ENCODE measurements at places on chromosomes 1 and 21.

- no peak for DNase-seq
Observed at GRCh38 chr1:206470692-206471414, 577 bp downstream of the IKBKE start.

- no peak for DNase-seq
Observed at GRCh38 chr1:229326601-229327000, 16.2 kb downstream of the CCSAP start.

DNA sequence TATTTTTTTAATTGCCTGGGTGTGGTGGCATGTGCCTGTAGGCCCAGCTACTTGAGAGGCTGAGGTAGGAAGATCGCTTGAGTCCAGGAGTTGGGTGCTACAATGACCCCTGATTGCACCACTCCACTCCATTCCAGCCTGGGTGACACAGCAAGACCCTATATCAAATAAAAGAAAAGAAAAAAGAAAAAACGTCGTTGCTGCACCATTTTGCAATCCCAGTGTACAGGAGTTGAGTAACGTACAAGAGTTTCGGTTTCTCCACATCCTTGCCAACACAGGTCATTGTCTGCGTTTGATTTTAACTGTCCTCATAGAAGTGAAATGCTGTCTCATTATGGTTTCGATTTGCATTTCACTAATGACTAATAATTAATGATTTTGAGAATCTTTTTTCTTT lies 7.9 kb downstream of the ZNF684 start:
- DNase-seq, result no peak

- DNase-seq, result no peak
Observed at GRCh38 chr1:47814612-47815395, 182.4 kb downstream of the TRABD2B start.

DNA sequence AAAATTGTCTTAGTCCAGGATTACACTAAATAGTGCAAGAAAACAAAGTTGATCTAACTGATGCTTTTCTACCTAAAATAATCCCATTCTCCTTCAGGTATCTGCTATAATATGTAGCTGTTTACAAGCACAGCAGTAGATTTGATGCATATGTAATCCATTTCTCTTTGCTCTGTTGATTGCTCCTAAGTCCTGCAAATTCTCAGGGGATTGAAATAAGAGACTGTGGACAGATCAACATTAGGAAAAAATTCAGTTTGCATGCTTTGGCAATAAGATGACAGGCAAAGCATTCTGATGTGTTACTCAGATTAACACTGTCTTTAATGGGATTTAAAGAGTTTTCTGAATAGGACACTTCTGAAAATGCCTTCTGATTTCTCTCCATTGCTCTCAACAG lies 34.7 kb downstream of the RNF11 start:
- DNase-seq, result no peak

DNA sequence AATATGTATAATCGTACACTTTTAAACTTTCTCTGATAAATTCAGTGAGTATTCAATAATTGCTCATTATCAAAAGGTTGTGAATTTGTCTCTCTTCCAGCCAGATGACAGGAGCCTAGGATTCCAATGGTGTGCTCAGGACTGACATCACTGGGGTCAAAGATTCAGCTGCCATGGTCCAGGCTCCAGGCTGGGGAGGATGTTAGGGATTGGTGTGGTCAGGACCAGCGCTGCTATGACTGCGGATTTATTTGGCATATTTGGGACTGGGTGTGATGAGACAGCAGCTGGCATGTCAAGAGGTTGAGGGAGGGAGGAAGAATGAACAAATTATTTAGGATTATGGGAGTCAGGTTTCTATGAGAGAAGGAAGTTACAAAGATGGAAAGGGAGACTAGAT lies 48.2 kb upstream of the ABCA4 start:
- no peak for DNase-seq

DNA sequence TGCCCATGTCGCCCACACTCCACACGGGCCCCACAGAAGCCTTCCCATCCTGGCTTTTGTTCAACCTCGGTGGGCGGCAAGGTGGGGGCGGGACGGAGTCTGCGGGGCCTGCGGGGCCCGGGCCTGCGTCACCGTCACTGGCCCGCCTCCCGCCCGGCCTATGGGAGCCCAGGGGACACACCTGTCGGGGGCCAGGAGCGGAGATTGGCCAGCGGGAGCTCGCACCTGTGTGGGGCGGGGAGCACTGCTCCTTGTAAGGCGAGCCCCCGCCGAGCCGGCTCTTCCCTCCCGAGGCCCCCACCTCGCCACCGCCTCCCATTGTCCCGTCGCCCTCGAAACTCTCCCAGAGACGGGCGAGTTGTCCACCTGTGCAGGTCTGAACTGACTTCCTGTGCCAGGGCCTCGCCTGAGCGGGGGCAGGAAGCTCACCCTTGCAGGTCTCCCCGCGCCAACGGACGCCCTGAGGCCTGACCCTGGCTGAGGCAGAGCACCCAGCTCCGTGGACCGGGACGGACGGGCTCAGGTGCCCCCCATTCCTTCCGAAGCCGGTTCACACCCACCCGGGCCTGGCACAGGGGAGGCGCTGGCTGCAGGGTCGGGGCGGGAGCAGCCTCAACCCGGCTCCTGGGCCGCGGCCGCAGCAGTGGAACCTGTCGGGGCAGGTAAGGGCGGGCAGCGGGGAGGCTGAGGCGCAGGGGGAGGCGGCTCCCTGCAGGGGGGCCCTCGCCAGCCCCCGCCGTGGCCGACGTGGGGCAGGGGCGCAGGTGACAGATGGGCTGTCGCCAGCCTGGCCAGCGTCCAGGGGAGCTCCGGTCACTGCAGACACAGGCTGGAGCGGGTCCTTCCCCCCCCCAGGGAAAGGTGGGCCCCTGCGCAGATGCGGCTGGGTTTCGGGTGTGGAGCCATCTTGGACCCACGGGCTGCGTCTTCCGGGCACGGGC lies 10.8 kb upstream of the TTLL10 start:
- DNase-seq, result peak; percentile 76

GRCh38 chr1:184002071-184002470 lies 35.5 kb downstream of the COLGALT2 start:
- DNase-seq, result no peak

- DNase-seq, result no peak
Observed at GRCh38 chr1:58251430-58252073, 295.0 kb downstream of the OMA1 start.

DNA sequence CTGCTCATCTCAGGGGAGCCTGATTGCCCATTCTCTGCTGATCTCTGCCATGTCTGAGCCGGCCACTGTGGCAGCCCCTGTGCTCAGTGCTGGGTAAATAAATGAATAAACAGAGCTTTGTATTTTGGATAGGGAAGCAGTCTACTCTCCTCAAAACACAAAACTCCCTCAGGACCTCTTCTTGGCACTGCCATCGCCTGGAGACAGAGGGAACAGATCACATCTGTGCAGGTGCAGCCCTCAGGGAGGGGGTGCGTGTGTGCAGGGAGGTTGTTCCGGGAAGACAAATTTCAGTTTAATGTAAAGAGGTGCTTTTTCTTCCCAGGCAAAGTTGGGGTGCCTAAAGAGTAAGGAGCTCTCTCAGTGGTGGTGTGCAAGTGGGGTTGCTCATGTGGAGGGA lies 7.7 kb upstream of the FAM167B start:
- no peak for DNase-seq

DNA sequence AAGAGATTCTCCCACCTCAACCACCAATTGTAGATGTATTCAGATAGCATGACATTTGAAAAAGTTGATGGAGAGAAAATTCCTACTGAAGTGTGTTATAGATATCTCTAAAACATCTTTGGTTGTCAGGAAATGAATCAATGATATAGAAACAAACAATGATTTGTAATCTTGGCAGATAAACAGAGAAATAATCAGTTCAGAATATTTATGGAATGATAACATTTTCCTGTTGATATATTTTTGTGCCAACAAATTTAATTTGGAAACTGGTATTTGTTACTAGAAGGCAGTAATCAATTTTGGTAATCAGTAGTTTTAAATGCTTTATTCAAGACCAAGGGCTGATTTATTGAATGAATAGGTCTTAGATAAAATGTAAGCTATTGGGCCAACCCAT lies 695.6 kb downstream of the USP25 start:
- no peak for DNase-seq

- DNase-seq, result no peak
Observed at GRCh38 chr1:183303901-183304300, 114.3 kb downstream of the NMNAT2 start.

DNA sequence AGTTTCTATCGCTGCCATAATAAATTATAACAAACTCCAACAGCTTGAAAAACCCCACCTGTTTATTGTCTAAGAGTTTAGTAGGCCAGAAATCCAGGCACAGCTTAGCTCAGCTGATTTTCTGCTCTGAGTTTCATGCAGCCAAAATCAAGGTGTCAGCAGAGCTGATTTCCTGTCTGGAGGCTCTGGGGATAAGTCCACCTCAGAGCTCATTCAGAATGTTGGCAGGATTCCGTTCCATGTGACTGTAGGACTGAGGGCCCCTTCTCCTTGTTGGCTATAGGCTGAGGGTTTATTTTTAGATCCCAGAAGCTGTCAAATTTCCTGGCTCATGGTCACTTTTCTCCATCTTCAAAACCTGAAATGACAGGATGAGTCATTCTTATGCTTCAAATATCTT lies 91.6 kb upstream of the CHODL start:
- no peak for DNase-seq

GRCh38 chr1:40264354-40264781 lies 6.3 kb downstream of the ZMPSTE24 start:
- no peak for DNase-seq

DNA sequence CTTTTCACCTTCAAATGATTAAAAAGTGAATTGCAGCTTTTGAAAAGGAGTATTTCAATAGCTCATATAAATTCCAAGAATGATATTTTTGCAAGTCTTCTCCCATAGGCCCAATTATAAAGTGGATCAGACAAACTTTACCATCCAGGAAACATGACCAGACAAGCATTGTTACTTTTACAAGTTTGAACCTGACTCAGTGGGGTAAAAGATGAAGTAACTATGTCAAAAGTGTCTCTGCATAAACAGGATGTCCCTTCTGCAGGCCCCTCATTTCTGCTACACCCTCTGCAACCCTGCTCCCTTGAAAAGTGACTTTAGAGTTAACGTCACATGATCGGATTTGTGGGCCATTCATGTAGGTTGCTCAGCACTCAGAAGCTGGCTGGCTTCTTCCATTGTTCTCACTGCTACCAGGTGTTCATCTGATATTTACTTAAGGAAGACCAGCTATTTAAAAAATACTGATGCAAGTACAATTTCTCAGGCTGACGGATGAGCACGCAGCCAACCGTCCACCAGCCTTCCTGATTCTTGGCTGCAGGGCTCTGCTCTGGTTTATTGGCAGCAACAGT lies 32.3 kb downstream of the URB1 start:
- no peak for DNase-seq

- DNase-seq, result no peak
Observed at GRCh38 chr1:68503085-68503484, 6.2 kb upstream of the DEPDC1 start.

DNA sequence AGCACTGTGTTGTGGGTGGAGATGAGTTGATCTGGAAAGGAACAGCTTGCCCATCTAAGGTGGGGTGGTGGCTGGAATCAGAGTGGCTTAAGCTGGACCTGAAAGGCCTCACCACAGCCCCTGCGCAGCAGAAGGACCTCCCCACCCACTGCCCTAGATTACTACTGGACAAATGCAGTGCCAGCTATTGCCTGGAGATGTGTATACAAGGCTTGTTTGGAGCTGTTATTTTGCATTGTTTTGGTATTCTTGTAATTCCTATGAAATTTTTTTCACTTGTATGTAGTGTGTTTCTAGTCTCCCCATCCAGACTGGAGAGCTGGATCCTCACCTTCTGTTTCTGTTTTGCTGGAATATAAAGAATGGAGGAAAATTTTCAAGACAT lies 1.3 kb upstream of the SLC30A1 start:
- DNase-seq, result no peak

- DNase-seq, result no peak
Observed at GRCh38 chr1:204929487-204930154, 59.0 kb downstream of the NFASC start.
